ENCODE measurements at places on chromosomes 2 and 18.

- no peak for DNase-seq
These were observed 333.3 kb downstream of the SLC8A1 start for GRCh38 chr2:40118622-40119021.

DNA sequence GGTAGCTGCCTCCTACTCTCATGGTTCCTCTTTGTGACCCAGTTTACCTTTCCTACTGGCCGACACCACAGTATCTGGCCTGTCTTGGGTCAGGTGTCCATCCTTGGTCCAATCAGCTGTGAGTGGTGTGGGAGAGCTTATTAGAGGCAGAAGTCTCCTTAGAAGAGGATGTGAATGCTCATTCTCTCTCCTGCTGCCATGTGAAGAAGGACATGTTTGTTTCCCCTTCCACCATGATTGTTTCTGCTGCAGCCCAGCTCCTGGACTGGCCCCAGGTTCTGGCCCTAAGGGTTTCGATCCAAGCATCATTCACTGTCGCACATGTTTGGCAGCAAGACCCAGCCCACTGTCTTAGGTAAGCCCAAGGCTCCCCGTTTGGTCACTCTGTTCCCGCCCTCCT is 55.3 kb upstream of the TGIF1 start:
- no peak for DNase-seq

DNA sequence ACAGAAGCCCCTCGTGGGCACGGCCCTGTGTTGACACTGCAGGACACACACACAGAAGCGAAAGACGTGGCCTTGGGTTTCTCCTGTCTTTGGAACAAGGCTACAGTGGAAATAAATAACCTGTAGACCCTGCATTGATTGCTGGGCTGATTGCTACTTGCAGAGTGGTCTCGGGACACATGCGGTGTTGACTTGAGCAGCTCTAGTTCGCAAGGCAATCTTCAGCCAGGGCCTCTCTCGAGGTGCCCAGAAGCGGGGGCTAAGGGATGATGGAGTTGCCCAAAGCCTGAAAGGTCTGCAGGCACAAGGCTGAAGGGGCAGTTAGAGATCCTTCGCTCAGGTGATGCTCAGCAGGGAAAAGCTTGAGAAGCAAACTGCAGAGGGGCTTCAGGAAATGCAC is 180.3 kb downstream of the SEPTIN10 start:
- DNase-seq = no peak

- no peak for DNase-seq
These were observed 48.8 kb upstream of the DTNB start for GRCh38 chr2:25722224-25722623.
